ENCODE measurements at places on chromosomes 12 and 14.

DNA sequence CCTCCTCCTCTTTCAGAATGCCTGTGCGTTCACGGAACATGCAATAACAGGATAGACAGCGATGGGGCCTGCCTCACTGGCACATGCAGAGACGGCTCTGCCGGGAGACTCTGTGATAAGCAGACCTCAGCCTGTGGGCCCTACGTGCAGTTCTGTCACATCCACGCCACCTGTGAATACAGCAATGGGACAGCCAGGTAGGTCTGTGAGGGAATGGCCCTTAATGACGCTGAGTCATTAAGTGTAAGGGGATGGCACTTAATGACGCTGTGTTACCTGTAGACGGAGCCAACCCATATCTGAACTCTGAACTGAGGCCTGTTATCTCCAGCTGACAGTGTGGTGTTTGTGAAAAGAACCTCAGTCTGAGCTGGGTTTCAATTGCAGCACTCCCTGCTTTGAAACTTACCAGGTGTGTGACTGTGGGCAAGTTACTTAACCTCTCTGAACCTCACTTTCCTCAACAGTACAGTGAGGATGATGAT lies 86.9 kb downstream of the STAB2 start:
- no peak for DNase-seq

- no peak for DNase-seq
These were observed 239.0 kb downstream of the ADAMTS20 start for GRCh38 chr12:43312991-43313505.

DNA sequence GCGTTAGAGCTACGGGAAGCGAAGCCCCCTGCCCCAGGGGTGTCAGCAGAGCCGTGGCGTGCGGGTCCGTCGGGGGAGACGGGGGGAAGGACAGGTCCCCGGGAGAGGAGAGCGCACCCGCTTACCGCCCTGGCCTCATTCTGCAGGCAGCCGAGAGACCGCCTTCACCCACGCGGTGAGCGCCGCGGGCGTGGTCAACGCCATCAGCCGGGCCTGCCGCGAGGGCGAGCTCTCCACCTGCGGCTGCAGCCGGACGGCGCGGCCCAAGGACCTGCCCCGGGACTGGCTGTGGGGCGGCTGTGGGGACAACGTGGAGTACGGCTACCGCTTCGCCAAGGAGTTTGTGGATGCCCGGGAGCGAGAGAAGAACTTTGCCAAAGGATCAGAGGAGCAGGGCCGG lies 10.5 kb downstream of the WNT5B start:
- no peak for DNase-seq

- DNase-seq: no peak
These were observed 12.4 kb downstream of the MLXIP start for GRCh38 chr12:122090759-122091515.

DNA sequence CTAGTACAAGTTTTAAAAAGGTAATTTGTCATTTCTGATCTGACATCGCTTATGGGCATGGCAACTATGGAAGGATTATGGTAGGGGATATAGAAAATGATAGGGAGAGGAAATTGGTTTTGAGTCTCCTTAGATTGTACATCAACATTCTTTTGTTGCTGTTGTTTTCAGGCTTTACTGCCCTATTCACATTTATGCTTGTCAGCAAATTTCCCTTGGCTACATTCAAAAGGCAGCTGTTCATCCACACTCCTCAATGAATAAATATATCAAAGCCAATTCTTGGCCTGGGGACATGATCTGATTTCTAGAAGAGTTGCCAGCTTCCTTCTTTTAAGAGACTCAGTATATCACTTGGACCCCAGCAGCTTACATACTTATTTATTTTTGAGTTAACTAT lies 283.4 kb downstream of the CEP128 start:
- DNase-seq: no peak

GRCh38 chr14:51419685-51420084 lies 179.6 kb downstream of the TMX1 start:
- no peak for DNase-seq

DNA sequence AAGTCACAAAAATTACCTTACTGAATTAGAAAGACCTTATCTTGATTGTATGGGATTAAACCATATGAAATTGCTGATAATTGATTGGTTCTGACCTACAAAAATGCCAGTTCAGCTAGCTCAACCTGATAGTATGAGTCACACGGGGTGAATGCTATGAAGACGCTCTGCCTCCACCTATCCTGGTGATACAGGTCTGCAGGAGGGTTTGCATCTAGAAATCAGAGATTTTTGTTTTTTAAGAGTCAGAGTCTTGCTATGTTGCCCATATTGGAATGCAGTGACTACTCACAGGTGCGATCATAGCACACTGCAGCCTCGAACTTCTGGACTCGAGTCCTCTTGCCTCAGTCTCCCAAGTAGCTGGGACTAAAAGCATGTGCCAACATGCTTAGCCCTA lies 120.4 kb downstream of the HMGA2 start:
- DNase-seq: no peak

DNA sequence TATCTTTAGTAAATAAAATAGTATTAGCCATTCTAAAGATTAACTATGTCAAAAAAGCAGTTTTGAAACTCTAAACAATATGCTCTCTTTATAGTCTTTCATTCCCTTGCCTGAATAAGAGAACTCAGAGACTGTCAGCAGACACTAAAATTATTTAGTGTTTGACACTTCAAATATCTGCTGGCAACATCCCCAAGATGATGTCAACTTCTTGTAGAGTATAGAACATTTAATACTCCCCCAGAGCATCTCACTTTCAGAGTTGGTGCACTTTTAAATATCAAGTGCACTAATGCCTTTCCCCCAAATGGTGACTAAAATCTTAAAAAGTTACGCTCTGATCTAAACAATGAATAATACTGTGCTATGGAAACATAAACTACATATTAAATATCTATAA lies 374.9 kb downstream of the SLC6A15 start:
- DNase-seq: no peak

DNA sequence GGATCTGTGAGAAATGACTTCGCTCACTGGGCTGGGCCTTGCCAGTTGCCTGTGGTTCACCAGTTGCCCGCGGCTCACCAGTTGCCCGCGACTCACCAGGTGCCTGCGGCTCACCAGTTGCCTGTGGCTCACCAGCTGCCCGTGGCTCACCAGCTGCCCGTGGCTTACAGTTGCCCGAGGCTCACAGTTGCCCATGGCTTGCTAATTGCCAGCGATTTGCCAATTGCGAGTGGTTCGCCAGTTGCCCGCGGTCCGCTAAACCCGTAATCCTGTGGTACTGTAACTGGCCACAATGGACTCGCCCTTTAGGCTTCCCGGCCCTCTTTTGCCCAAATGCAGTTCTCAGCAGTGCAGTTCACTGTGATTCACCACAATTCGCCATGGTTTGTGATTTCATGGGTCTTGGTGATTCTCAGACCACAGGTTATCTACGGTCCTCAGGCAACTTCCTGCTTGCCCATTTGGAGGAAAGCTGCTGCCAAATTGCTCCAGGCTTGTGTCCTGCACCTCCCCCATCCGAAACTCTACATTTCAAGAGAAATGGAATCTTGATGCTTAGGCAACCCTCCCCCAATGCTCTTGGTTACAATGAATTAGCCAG lies 15.0 kb upstream of the MEG3 start:
- peak; percentile 36 for DNase-seq

DNA sequence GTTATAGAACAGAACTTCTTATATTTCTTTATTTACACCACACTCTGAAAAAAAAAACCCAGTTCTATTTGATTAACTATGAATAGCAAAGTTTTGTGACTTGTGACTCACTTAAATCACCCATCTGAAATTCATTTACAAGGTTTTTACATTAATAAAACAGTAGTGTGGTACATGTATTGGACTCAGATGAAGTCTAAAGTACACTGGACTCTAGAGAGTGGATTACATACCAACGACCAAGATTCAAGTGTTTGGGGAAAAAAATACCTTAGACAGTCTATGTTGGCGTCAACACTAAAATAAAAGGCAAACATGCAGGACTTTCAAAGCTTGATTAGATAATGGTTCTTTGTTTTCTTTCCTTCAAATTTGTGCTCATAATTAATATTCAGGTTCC lies 85.7 kb downstream of the SLC38A1 start:
- no peak for DNase-seq

GRCh38 chr12:121789800-121790728 lies 3.4 kb downstream of the RHOF start:
- DNase-seq: peak; percentile 94

DNA sequence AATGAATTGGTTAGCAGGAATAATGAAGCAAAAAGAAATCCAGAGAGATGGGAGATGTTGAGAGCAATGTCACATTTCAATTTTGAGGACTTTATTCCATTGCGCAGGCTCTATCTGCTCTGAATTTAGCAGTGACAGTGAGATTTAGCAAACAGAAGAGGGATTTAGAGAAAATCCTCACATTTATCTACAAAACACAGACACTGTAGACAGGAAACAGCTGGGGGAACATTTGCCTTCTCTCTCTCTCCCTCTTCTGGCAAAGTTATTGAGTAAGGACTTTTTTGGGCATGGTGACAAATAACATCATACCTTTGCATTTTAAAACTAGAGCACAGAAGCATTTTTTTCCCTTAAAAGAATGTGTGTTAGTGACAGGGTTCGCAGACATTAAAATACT lies at the start of gene IGF1:
TSS of gene IGF1 (minus strand) at position 158 of the 400 bp plus-strand sequence. CDS start 182 bp downstream, outside the sequence.
- DNase-seq: no peak

DNA sequence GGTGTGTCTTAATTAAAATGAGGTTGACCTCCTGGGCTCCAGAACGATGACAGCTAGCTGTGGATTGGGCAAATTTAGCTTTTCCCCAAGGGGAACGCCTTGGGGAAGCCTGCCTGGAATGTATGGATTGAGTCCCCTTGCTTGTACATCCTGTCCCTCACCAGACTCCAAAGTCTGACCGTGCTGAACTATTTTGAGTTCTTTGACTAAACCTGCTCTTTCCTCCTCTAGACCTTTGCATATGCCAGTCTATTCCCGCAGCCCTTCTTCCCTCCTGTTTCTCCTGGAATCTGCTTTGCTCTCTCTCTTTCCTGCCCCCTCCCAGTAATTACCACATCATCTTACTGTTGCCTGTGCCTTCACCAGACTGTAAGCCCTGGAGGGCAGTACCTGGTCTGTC lies 11.5 kb upstream of the KDM2B start:
- no peak for DNase-seq

GRCh38 chr12:115212356-115212755 lies 528.4 kb upstream of the TBX3 start:
- no peak for DNase-seq

DNA sequence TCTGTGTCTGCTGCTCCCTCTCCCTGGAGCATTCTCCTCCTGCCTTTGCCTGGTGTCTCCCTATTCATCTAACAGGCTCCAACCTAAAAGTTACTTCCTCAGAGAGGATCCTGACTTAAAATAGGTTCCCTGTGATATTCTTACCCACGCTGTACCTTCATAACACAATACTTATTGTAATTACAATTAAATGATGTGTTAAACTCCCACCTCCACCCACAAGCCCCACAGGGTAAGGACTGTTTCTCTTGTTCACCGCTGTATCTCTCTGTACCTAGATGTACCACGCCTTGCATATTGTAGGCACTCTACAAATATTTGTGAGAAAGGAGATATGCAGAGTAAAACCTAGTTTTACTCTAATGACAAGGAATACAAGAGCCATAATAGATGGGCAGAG lies 5.0 kb downstream of the HEBP1 start:
- no peak for DNase-seq

- DNase-seq: no peak
These were observed 38.7 kb downstream of the ARID2 start for GRCh38 chr12:45768194-45768593.

DNA sequence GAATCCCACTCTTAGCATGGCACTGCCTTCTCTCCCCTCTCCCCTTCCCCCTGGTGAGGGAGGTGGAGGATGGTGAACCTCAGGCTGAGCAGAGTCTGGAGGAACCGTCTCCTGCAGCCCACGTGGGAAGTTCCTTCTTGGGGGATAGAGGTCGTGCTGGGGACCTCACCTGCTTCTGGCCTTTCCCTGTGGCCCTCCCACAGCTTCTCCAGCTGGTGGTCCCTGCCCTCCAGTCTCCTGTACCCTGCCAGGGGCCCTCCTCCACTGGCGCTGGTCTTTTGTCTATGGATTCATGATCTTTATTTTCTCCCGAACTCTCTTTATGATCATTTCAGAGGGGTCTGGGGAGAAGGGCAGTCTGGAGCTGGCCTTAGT lies 9.0 kb upstream of the MTA1 start:
- DNase-seq: no peak

DNA sequence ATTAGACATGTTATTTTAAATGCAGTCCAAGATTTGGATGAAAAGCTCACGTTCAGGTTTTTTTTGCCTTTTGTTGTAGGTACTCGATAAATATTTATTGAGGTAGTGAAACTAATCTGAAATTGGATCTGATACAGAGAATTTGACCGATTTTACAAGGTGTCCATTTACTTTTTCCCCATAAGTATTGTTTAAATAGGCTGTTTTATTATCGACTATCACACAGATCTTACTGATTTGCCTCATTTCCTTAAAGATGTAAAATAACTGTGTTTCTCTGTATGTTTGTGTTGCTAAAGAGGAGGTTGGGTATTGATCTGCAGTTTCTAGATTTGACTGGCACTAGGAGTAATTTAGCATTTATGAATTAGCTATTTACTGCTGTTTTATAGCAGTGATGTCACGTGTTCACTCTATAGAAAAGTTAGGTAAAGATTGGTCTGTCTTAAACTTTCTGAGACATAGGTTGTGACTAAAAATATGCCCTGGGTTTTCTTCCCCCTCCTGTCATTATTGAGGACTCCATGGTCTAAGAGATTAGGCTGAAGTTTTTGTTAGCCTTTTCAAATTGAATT lies 3.5 kb downstream of the RAP1B start:
- DNase-seq: no peak

DNA sequence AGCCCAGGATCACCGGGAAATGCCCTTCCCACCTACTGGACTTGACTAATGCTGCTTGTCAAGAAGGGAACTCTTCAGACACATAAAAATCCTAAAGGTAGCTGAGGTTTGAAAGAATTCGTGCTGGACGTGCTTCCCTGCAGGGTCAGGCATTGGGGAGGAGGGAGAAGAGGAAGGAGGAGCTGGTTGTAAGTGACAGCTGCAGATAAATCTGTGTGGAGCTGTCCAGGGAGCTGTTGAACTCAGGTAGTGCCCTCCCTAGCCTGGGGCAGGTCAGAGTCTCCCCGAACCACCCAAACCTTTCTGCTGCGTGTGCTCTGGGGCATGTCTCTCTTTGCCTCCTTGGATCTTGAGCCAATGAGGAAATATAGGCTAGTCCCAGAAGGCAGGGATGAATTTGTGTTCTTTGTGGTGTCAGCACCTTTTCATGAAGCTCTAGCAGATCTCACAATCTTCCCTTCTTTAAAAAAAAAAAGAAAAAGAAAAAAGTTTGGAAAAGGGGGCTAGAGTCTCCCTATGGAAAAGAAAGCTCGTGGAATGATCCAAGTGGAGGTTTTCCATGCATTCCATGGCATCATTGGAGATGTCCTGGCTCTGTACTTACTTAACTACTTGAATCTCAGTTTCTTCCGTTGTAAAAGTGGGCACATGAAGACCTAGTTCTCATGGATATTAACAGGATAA lies 23.6 kb upstream of the FOS start:
- no peak for DNase-seq

- no peak for DNase-seq
These were observed 9.7 kb downstream of the PACS2 start for GRCh38 chr14:105324080-105324778.

DNA sequence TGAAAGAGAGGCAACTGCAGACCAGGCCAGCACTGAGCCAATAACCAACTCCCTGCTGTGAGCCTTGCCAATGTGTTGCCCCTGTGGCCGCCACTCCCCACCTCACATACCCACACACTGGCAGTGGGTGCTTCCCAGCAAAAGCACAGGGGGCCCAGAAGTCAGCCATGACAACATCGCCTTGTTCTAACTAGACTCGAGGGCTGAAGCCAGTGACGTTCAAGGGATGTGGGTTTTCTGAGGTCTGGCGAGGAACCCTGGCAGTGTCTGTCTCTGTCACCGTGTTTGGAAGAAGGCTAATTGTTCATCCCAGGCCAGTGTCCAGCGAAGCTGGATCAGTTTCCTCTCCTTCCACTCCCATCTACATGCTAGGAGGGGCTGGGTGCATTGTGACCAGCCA lies 311.8 kb upstream of the AMIGO2 start:
- no peak for DNase-seq
